ENCODE measurements at places on chromosomes 16 and 17.

DNA sequence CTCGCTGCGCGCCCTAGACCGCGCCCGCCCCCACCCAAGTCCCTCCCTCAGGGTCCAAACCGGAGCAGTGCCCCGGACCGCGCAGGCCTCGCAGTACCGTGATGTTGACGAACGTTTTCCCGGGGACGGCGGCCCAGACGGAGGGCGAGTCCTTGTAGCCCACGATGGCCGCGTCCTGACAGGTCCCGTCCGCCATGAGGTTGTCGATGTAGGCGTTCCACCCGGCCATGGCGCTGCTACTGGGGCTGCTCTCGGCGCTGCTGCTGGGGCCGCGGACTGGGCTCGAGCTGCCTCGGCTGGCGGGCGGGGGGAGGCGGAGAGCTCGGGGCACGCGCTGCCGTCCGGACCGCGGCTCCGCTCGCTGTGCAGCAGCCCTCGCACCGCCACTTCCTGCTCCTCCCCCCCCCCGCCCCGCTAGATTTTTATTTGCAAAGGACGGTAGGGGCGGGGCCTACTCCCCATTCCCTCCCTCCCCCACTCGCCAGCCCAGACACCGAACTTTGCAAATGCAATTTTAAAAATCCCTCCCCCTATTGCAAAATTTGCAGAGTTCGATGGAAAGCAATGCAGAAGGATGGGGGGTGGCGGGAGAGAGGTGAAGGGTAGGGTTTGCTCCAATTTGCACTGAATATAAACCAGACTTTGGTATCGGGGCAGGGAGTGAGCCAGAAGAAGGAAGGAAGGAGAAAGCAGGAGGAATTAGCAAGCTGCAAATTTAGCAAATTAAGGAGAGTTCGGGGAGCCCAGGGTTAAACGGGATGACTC is at the start of gene PFN1:
TSS of gene PFN1 (minus strand) at position 365 of the 765 bp plus-strand sequence. CDS start at position 229, 136 bp downstream.
- peak; percentile 93 for DNase-seq

- DNase-seq = no peak
Measured at GRCh38 chr16:72739577-72739976, 308.4 kb downstream of the ZFHX3 start.

DNA sequence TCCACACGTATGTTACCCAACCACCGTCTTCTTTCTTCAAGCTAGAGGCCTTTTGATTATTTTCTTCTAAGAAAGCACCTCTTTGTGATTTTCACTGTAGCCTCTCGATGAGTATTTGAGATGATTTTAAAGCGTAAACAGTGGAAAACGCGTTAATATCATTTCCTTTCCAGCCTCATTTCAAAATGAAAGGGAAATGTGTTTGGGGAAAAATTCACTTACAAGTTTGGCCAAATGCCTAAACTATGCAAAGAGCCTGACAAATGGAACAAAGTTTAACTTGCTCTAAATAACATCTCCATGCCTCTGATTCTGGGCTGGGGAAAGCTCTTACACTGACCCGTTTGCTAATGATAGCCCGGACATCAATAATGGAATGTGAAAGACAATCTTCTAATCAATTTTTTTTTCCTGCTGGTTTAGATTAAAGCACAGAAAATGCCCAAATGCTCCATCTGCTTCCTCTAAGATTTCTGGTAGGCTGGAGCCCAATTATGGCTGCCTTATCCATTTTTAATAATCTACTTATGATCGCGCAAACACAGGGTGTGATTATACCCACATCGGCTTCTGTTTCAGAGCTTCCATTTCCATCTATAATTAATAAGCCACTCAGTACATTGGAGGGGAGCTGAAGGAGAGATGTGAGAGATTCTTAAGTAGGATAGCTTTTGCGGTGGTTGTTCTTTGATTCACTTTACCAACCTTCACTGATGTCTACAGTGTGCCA is 43.5 kb downstream of the HS3ST2 start:
- no peak for DNase-seq

DNA sequence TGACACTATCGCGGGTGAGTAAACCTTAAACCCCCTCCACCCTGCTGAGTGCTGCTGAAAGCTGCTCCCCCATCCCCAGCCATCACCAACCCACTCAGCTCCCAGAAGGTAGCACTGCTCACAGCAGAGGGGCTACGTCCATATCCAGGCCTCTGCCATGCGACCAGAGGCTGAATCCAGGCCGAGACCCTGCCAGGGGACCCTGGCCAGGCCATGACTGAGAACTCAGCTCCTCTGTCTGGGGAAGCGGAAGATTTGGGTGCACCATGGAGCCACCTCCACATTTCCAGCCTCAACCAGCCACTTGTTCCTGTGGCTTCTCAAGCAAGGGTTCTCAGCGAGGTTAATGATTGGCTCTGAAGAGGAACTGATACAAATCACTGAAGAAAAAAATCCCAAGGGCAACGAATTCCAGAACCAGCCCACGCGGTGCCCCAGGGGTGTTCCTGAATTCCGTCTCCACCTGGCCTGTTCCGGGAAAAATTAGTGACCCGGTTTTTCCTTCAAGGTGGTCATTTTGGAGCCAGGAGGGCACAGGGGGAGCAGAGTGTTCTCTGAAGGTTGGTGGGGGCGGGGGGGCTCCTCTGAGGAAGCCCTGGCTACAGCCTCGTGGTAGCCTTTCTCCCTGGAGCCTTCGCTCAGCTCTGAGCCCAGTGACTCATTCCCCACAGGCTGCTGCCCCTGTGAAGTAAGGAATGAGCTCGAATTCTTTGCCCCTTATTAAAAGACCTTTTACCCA is 9.3 kb upstream of the SLC16A5 start:
- DNase-seq = no peak

GRCh38 chr17:9557857-9558256 is 17.8 kb downstream of the STX8 start:
- no peak for DNase-seq

DNA sequence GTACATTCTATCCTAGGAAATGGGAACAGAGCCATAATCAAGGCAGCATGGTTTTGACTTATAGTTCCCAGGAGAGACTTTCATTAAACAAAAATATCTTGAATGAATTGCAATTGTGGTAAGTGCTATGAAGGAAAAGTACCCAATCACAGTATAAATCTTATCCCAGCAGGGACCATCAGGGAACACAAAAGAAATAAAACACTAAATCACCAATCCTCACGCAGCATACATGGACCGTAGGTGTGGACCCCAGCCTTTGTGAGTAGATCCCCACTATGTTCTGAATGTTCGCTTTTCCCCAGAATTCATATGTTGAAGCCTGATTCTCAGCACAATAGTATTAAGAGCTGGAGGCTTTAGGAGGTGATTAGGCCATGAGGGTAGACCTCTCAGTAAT is 925.0 kb upstream of the RBFOX1 start:
- no peak for DNase-seq

DNA sequence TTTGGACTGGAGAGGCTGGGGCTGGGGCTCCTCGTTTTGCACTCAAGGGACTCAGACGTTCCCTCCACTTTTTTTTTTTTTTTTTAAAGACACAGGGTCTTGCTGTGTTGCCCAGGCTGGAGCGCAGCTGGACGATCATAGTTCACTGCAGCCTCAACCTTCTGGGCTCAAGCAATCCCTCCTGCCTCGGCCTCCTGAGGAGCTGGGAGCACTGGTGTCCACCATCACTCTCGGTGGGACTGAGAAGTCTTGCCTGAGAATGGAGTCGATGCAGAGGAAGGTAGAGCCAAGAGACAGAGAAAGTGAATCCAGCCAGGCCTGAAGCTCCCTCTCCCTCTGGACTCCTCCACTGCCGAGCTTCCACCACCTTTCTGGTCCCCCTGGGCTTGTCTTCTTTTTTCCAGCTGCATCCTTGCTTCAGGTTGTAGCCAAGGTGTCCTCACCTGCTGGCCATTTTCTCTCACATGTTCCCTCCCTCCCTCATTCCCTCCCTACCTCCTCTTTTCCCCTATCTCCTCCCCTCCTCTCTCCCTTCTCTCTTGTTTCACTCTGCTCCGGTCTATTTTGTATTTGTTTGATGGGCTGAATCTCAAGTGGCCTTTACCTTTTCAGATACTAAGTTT is 233.8 kb downstream of the SNX29 start:
- no peak for DNase-seq

GRCh38 chr16:65905331-65905730 is 461.2 kb upstream of the CDH5 start:
- no peak for DNase-seq

- DNase-seq = no peak
Measured at GRCh38 chr17:36689089-36689667, 87.8 kb downstream of the MRM1 start.
